ENCODE measurements at places on chromosomes 12 and 14.

DNA sequence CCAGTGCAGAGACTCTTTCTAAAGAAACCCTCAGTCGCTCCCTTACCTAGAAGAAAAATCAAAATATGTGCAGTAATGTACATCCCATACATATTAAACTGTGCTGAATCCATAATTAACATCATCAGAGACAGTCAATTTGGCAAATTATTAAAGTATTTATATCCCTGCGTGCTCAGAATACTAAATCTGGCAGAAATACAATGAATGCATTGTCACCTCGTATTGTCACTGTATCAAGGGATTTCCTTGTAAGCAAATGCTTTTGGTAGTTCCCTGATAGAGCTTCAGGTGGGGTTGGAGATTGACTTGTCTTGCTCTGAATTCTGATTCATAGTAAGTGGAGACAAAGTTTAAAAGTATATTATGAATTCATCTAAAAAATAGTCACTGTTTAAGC lies 319.1 kb downstream of the PPFIA2 start:
- DNase-seq = no peak

- no peak for DNase-seq
Measured at GRCh38 chr12:51836041-51836826, 12.3 kb downstream of the FIGNL2 start.

DNA sequence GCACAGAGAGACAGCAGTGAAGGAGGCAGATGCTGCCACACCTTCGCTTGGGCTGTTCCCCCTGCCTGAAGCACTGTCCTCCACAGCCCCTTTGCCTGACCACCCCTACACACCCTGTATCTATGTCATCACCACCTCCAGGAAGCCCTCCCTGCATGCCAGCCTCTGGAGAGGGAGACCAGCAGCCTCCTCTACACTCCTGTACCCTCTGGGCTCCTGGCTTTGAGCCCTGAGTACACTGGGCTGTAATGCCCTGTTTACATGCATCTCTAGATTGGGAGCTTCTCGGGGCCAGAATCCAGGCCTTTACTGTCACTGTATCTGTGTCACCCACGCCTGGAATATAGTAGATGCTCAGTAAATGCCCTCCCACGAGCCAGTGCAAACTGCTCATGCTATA lies 5.9 kb upstream of the TMEM119 start:
- no peak for DNase-seq

GRCh38 chr14:72254937-72255472 lies 322.8 kb downstream of the RGS6 start:
- DNase-seq = no peak

All from effector CD4-positive, alpha-beta T cell (primary cell).